A673 (cell line): ENCODE measurements at places on chromosomes 11 and 22. TPM values are rescaled to one million over a fixed set of nuclear protein-coding genes. Genes with fewer than 3 reads are reported as not detected.
A peak's percentile ranks its signal among the peaks of the same experiment; 100 is the strongest.

- H3K27me3 ChIP-seq = no peaks in the 10 kb centered on the region
- H3K4me1 ChIP-seq = no peaks in the 10 kb centered on the region
- DNase-seq = no peak
- no peak overlapping the region for H3K27ac ChIP-seq
Measured at GRCh38 chr11:7484645-7485044, 661 bp upstream of the OLFML1 start.

DNA sequence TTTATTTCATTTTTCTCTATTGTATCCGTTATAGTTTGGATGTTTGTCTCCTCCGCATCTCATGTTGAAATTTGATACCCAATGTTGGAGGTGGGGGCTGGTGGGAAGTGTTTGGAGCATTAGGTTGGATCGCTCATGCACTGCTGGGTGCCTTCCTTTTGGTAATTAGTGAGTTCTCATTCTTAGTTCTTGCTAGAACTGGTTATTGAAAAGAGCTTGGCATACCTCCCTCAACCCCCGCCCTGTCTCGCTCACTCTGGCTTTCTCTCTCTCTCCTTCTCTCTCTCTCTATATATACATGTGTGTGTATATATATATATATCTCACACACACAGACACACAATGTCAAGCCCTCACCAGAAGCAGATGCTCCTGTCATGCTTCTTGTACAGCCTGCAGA is 978.7 kb downstream of the DLG2 start:
- peaks cover 19% of the 10 kb centered on the region for H3K4me1 ChIP-seq
- no peak overlapping the region for H3K4me3 ChIP-seq
- no peaks in the 10 kb centered on the region for H3K27me3 ChIP-seq

DNA sequence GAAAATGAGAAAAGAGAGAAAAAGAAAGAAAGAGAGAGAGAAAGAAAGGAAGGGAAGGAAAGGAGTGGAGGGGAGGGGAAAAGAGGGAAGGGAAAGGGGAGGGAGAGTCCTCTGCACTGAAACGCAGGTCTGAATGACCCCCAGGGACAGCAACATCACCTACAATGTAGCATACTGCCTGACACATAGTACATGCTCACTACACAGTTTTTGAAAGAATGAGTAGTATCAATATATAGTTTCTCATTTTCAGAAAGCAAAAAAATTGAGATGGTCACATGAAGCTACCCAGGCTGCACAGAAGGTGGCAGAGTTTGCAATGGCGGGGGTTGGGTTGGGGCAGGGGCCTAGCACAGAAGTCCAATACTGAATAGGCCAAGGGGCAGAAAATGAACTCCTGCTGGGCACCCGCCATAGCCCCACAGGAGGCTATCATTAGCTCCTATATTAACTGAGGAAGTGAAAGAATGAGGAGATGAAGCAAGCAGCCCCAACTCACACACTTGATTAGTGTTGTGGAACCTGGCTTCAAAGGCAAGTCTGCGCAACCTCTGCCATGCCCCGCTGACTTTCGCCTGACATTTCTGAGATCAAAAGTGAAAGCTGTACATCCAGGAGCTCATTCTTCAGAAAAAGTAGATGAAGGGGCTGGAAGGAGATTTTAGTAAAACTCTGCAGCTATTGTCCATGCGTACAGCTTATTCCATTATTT is 241.2 kb upstream of the SYN3 start:
- no peaks in the 10 kb centered on the region for H3K36me3 ChIP-seq
- no peak overlapping the region for H3K27ac ChIP-seq
- no peak for DNase-seq
- no peak overlapping the region for H3K4me3 ChIP-seq
- no peaks in the 10 kb centered on the region for H3K4me1 ChIP-seq
- H3K27me3 ChIP-seq = no peaks in the 10 kb centered on the region

- DNase-seq = peak; percentile 17
- H3K4me1 ChIP-seq = peaks cover 16% of the 10 kb centered on the region
- peaks cover 9% of the 10 kb centered on the region for H3K27me3 ChIP-seq
Measured at GRCh38 chr11:85628771-85629341, 463 bp downstream of the TMEM126B start.

DNA sequence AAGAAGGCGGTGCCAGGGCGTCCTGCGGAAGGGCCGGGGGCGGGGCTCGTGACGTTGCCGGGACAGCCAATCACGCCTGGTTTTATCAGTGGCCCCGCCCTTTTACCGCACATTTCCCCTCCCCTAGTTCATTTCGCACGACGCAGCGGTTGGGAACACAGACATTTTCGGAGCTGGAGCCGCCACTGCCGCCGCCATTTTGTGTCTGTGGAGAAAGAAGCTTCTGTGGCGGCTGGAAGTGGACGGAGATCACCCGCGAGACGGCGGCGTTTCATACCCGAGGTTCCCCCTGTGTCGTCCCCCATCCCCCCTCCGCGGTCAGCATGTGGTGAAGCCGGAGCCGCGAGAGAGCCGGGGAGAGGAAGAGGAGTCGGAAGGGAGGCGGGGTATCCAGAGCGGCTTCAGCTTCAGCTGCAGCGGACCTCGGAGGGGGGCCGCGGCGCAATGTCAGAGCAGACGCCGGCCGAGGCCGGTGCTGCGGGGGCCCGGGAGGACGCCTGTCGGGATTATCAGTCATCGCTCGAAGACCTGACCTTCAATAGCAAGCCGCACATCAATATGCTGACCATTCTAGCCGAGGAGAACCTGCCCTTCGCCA is at the start of gene PCF11:
Gene PCF11, plus strand, starts transcription at position 136 of the 598 bp plus-strand sequence. Its CDS starts 309 bp downstream, at position 445.
- no peak for DNase-seq
- peaks cover 30% of the 10 kb centered on the region for H3K36me3 ChIP-seq
- H3K4me1 ChIP-seq = peaks cover 15% of the 10 kb centered on the region
- H3K27ac ChIP-seq = peak within 1 kb of the TSS; percentile 95
- H3K27me3 ChIP-seq = no peaks in the 10 kb centered on the region

- H3K36me3 ChIP-seq = no peaks in the 10 kb centered on the region
- H3K27ac ChIP-seq = no peak overlapping the region
- H3K27me3 ChIP-seq = no peaks in the 10 kb centered on the region
- H3K4me1 ChIP-seq = peaks cover 20% of the 10 kb centered on the region
Measured at GRCh38 chr11:69153661-69154060, 2.1 kb upstream of the SMIM38 start.

DNA sequence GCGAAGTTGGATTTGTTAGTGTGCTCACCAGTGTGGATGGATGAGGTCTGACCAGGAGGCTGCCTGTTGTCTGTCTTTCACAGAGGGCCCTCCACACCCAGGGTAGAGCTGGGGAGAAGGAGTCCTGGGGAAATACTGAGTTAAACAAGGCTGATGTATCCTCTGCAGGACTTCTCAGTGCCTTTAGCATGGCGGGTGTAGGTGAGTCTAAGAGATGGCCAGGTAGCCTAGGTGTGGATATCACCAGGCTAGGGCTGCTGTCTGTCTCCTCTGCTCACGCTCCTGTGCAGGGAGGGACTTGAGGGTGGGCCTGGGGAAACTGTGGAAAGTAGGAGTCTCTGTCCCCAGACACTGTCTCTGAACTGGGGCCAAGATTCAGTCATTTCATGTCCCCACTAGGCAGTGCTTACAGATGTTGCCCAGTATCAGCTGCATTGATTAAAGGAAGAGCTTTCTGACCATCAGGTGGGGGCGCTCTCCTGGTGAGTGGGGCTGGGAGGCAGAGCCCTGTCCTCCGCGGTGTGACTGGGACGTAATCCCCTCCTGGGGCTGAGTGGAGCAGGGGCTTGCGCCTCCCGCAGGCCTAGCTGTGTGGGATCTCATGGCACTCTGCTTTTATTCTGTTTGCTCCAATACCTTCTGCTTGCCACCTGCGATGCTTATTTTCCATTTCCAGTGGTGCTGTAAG is 35.5 kb upstream of the CCDC188 start:
- H3K36me3 ChIP-seq = no peaks in the 10 kb centered on the region
- no peak overlapping the region for H3K4me3 ChIP-seq
- H3K4me1 ChIP-seq = no peaks in the 10 kb centered on the region
- H3K27ac ChIP-seq = no peak overlapping the region

DNA sequence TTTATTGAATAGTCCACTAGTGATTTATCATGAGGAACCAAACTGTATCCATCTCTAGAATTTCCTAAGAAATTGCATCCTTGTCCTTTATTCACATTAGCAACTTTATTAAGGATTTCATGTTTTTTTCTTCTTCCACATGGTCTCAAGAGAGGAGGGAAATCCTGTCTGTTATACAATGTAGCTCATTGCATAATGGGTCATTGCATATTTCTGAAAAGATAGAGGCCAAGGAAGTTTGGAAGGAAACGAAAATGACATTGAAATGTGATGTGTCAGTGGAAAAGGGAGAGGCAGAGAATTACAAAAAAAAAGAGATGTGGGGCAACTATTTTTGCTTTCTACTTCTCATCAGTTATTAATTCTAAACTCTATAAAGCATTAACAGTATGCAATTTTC is 353.1 kb downstream of the METTL15 start:
- no peak overlapping the region for H3K4me3 ChIP-seq
- H3K27ac ChIP-seq = no peak overlapping the region
- no peak for DNase-seq
- H3K27me3 ChIP-seq = no peaks in the 10 kb centered on the region
- no peaks in the 10 kb centered on the region for H3K4me1 ChIP-seq
- no peaks in the 10 kb centered on the region for H3K36me3 ChIP-seq

GRCh38 chr11:77074626-77075221 is 8.0 kb downstream of the CAPN5 start:
- H3K27me3 ChIP-seq = no peaks in the 10 kb centered on the region
- no peaks in the 10 kb centered on the region for H3K4me1 ChIP-seq
- no peak overlapping the region for H3K4me3 ChIP-seq
- no peak overlapping the region for H3K27ac ChIP-seq

- H3K27ac ChIP-seq = no peak overlapping the region
- H3K27me3 ChIP-seq = no peaks in the 10 kb centered on the region
- H3K4me1 ChIP-seq = peaks cover 8% of the 10 kb centered on the region
- H3K36me3 ChIP-seq = no peaks in the 10 kb centered on the region
- DNase-seq = no peak
Measured at GRCh38 chr11:28231475-28231874, 123.3 kb downstream of the METTL15 start.

DNA sequence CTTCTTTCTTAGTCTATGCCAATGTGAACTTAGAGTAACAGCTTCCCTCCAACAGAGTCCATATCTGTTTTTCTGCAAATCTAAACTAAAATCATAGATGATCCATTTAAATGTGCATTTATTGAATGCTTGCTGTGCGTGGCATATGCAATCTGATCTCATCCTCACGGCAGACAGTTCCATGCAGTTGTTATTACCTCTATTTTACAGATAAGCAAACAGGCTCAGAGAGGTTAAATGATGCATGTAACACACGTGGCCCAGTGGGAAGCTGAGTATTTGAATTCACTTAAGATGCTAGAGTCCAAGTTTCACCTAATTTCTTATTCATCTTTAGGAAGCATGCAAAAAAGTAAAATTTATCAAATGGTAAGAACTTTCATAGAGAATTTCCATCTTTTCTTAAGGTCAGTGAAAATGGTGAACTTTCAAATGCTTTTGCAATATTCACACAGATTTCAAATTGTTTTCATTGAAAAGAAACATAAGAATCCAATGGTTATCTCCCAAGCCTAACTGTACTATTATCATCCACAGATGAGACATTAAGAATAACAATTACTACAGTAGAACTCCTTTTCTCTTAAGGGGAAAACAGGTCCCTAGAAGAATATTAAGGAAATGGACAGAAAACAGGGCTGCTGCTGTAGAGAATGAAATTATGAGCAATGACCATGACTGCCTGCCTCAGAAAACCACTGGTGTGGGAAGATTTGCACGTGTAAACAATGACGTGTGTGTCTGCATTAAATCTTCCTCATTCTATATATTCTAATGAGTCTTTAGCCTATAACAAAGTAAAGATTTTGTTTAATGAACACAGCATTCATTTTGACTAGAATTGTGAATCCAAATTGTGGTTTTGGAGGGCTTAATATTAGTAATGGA is 1171.3 kb downstream of the LRRC4C start:
- H3K27ac ChIP-seq = no peak overlapping the region
- H3K4me3 ChIP-seq = peak overlapping the region; percentile 61
- peaks cover 46% of the 10 kb centered on the region for H3K4me1 ChIP-seq
- H3K36me3 ChIP-seq = no peaks in the 10 kb centered on the region
- no peak for DNase-seq
- no peaks in the 10 kb centered on the region for H3K27me3 ChIP-seq

DNA sequence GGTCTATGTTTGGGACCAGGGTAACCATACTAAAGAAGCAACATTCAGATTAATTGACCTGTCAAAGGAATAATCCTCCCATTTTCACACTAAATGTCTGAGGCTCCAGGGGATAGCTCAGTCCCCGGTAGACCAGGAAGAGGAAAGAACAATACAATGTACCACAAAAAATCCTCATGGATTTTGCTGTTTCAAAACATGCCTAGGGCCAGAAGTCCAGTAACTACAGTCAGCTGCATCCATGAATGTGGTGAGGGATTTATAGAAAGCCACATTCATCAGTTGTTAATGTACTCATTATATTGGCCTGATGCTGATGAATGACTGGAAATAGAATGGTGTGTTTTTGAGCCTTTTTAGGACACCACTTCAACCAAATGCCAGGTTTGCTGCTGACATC is 6.9 kb upstream of the ETS1 start:
- peaks cover 9% of the 10 kb centered on the region for H3K4me1 ChIP-seq
- H3K27ac ChIP-seq = no peak overlapping the region
- H3K4me3 ChIP-seq = no peak overlapping the region
- DNase-seq = no peak

GRCh38 chr22:46652847-46653331 is 32.7 kb downstream of the GRAMD4 start:
- no peak for DNase-seq
- no peak overlapping the region for H3K27ac ChIP-seq
- no peaks in the 10 kb centered on the region for H3K27me3 ChIP-seq
- H3K4me3 ChIP-seq = no peak overlapping the region
- no peaks in the 10 kb centered on the region for H3K4me1 ChIP-seq

- H3K36me3 ChIP-seq = no peaks in the 10 kb centered on the region
- no peak for DNase-seq
- H3K4me3 ChIP-seq = no peak overlapping the region
Measured at GRCh38 chr11:71179877-71180605, 72.3 kb downstream of the SHANK2 start.

- H3K4me3 ChIP-seq = no peak overlapping the region
- no peak overlapping the region for H3K27ac ChIP-seq
- DNase-seq = no peak
- H3K27me3 ChIP-seq = no peaks in the 10 kb centered on the region
- no peaks in the 10 kb centered on the region for H3K4me1 ChIP-seq
Measured at GRCh38 chr11:20087118-20087521, 73.2 kb downstream of the DBX1 start.

- H3K4me1 ChIP-seq = no peaks in the 10 kb centered on the region
- H3K4me3 ChIP-seq = no peak overlapping the region
- H3K27ac ChIP-seq = no peak overlapping the region
Measured at GRCh38 chr11:101508370-101508769, 75.4 kb downstream of the TRPC6 start.

Gene ALG12
- 18.6 and 19.8 TPM in 2 replicates for total RNA-seq

Gene CARD18
- total RNA-seq = not detected in 2 replicates

Gene SERPIND1
- 0.15 and 0.19 TPM in 2 replicates for total RNA-seq

Gene MCAM
- total RNA-seq = 14.4 and 20.0 TPM in 2 replicates

Gene ZP1
- not detected in 2 replicates for total RNA-seq

Gene SORL1
- 0.95 and 1.2 TPM in 2 replicates for total RNA-seq

Gene PRAME
- 14.1 and 35.4 TPM in 2 replicates for total RNA-seq

Gene UBQLNL
- not detected in 2 replicates for total RNA-seq

Gene VSIG10L2
- not detected in 2 replicates for total RNA-seq

Gene RAG1
- 0.07 and 0.11 TPM in 2 replicates for total RNA-seq

Gene TSSK2
- not detected in 2 replicates for total RNA-seq

Gene OR51F1
- not detected in 2 replicates for total RNA-seq

Gene RAG2
- total RNA-seq = not detected in 2 replicates
